Omental fat pad (tissue), 4 donors: ENCODE measurements at places on chromosomes 11 and 22.

- no peak for DNase-seq
Measured at GRCh38 chr11:44899959-44900358, 50.7 kb downstream of the TP53I11 start.

- no peak for DNase-seq
Measured at GRCh38 chr11:122723106-122723505, 67.6 kb downstream of the UBASH3B start.

DNA sequence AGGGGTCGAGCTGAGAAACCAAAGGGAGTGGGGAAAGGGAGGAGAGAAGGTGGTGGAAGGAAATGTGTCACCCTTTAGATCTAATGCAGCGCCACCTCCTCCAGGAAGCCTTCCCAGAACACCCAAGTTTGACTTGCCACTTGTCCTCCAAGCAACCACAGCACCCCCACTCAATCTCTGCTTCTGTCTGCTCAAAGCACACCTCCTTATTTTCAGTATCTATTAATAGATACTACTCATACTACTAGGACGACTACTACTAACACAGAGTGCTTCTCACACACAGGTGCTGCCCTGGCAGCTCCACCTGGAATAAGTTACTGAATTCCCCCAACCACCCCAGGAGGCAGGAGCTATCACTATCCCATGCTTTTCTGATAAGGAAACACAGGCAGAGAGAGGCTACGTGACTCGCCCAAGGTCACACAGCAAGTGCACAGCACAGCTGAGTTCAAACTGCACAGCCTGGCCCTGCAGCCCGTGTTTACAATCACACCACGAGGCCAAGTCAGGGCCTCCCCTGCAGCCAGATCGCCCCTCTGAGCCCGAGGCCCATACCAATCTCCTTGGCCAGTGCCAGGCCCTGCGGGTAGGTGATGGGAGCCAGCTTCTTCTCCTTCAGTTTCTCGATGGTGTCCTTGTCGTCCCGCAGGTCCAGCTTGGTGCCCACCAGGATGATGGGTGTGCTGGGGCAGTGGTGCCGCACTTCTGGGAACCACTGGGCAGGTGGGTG is 13.2 kb downstream of the RAC2 start:
- no peak for DNase-seq

- no peak for DNase-seq
Measured at GRCh38 chr11:8263109-8263768, 439 bp downstream of the LMO1 start.

GRCh38 chr11:36398231-36398953 is 102.3 kb downstream of the PRR5L start:
- no peak for DNase-seq

DNA sequence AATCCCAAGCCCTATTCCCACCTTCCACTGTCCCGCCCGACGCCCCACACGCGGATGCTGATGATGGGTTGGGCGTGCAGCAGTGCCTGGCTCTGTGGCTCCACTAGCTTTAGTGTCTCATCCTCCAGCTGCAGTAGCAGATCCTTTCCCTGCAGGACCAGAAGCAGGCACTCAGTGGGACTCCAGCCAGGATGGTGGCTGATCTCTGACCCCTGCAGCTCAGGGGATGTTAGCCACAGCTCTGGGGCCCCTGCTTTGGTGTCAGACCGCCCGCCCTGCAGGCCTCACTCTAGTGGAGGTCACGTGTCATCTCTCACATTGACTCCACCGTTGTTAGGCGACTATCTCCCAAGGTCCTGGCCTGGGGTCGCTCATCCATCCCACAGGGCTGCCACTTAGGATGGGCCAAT is 11.8 kb downstream of the SMPD1 start:
- DNase-seq: no peak

DNA sequence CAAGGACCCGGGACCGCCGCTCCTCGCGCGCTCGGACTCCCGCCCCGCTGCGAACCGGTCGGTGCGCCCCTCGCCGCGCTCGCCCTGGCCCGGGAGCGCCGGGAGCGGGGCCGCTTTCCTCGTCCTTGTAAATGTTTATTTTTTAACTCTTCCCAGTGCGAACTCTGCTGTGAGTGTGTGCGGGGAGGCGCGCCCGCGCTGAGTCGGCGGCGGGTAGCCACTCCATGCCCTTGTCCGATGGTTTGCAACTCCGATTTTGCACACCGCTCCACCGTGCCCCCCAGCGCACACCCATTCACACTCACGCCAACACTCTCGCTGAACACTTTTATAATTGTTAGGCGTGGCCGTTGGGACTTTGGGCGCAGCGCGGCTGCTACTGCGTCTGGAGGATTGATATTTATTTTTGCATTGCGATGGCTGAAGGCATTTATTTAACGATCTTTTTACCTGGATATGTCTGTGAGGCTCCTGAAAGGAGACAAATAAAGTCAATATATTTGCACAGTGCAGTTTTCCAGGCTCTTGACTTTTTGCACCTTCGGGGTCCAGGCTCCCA is 1.0 kb downstream of the C11orf96 start:
- no peak for DNase-seq

DNA sequence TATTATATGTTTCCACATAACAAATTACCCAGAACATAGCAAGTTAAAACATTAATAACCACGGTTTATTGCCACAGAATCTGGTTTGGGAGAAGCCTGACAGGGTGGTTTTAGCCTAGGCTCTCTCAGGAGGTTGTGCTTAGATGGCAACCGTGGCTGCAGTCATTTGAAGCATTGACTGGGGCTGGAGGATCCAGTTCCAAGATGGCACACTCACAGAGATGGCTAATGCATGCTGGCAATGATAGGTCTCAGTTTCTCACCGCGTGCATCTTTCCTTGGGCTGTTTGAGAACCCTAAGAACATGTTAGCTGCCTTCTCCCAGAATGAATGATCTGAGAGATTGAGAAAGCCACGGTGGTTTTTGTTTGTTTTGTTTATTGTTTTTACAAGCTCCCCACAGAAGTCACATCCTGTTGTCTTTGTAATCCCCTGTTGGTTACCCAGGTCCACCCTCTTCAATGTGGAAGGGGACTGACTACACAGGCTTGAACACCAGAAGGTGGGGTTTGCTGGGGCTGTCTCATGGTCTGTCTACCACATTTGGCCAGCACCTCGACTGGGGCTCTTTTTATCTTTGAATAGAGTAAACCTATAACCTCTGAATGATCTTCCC is 36.6 kb upstream of the GRAMD1B start:
- DNase-seq: no peak

DNA sequence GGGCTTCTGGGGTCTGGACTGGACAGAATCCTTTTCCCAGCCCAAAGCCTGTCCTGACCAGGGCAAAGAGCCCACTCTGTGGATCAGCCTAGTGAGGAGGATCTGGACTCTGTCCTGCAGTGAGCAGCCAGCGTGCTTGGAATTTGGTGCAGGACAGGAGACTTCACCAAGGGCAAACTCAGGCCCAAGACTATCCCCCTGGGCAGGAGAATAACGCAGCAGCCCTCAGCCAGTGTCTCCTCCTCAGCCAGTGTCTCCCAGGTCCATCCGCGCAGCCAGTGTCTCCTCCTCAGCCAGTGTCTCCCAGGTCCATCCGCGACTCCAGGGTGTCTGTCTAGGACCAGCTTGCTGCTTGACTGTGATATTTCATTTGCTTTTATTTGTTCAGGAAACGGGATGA is 1334.0 kb downstream of the TBC1D22A start:
- no peak for DNase-seq

DNA sequence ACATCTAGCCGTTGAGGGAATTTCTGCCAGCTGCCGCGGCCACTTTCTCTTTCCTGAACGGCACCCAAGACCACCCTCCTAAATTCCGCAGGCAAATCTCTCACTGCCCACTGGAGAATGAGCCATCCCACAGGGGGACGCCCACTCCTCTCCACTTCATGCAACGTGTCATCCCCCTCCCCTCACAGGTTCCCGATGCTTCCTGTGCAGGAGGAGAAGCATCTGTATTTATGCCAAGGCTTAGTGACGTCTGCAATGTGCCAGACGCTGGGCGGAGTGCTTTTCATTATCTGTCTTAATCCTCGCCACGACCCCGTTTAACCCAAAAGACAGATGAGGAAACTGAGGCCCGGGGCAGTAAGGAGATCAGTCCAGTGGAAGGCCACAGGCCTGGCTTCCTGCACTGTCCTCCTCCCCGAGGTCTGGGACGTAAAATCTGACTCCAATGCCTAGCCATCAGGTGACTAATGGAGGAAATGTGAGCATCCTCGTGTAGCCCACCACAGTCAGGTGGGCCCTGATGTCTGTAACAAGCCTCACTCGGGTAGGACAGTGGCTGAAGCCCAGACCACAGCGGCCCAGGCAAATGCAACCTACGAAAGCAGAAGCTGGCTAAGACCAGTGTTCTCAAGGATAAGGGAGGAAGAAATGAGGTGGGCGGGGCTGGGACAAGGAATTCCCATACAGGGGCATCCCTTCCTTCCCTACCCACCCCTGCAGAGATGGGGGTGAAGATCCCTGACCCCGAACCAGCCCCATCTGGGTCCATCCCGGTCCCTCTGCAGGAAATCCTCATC is 23.1 kb downstream of the MN1 start:
- DNase-seq: no peak
